ENCODE measurements at places on chromosomes 1 and 21. TPM values are rescaled to one million over a fixed set of nuclear protein-coding genes. Genes with fewer than 3 reads are reported as not detected.

The TMEM200B gene
- total RNA-seq: not detected

The ACAP3 gene
- 16.8 TPM for total RNA-seq

The IL6R gene
- 27.2 TPM for total RNA-seq

The LINGO4 gene
- not detected for total RNA-seq

The TLR5 gene
- 0.31 TPM for total RNA-seq

The TDRD5 gene
- not detected for total RNA-seq

The FCMR gene
- total RNA-seq: 5.2 TPM

The MDM4 gene
- 5.4 TPM for total RNA-seq

The HLX gene
- total RNA-seq: 4.2 TPM

The PGLYRP4 gene
- total RNA-seq: not detected

The IFNGR2 gene
- total RNA-seq: 57.0 TPM

The LMX1A gene
- not detected for total RNA-seq

The RNU1-3 gene
- not detected for total RNA-seq

The GFI1 gene
- 0.67 TPM for total RNA-seq

The NUF2 gene
- 29.3 TPM for total RNA-seq

The ATP1A2 gene
- 0.10 TPM for total RNA-seq

The GJA4 gene
- total RNA-seq: not detected

The OR14K1 gene
- total RNA-seq: not detected

The SLAMF7 gene
- total RNA-seq: 1.7 TPM

The C1orf53 gene
- 7.9 TPM for total RNA-seq

The CFHR4 gene
- not detected for total RNA-seq
